Globus pallidus (tissue), 1 donor: ENCODE measurements at places on chromosomes 11 and 22.

GRCh38 chr11:17855531-17856290, 121.1 kb downstream of the KCNC1 start:
- no peak for DNase-seq

GRCh38 chr11:1078191-1078601, 3.5 kb downstream of the MUC2 start:
- no peak for DNase-seq

GRCh38 chr11:90407350-90407749, 184.5 kb upstream of the CHORDC1 start:
- DNase-seq = no peak

- DNase-seq = no peak
Measured at GRCh38 chr11:12961615-12962014, 47.5 kb upstream of the RASSF10 start.

DNA sequence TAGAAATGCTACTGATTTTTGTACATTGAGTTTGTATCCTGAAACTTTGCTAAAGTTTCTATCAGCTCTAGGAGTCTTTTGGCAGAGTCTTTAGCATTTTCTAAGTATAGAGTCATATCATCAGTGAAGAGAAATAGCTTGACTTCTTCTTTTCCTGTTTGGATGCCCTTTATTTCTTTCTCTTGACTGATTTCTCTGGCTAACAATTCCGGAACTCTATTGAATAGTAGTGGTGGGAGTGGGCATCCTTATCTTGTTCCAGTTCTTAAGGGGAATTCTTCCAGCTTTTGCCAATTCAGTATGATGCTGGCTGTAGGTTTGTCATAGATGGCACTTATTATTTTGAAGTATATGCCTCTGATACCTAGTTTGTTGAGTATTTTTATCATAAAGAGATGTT, 197.7 kb downstream of the AASDHPPT start:
- DNase-seq = no peak

DNA sequence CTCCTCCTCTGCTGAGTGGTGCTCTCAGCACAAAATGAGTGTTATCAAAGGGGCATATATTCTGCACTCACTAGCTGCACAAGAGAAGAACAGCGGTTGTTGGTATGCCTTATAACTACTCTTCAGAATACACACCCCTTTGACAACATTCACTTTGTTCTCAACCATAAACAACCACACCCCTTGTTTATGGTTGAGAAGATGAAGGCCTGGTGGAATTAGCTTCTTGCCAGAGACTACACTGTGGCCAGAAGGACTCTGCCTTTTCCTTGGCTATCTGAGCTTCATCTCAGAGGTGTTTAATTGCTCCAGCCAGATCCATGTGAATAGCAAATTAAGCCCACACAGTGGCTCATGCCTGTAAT, 45.0 kb upstream of the CLDN5 start:
- DNase-seq = no peak

DNA sequence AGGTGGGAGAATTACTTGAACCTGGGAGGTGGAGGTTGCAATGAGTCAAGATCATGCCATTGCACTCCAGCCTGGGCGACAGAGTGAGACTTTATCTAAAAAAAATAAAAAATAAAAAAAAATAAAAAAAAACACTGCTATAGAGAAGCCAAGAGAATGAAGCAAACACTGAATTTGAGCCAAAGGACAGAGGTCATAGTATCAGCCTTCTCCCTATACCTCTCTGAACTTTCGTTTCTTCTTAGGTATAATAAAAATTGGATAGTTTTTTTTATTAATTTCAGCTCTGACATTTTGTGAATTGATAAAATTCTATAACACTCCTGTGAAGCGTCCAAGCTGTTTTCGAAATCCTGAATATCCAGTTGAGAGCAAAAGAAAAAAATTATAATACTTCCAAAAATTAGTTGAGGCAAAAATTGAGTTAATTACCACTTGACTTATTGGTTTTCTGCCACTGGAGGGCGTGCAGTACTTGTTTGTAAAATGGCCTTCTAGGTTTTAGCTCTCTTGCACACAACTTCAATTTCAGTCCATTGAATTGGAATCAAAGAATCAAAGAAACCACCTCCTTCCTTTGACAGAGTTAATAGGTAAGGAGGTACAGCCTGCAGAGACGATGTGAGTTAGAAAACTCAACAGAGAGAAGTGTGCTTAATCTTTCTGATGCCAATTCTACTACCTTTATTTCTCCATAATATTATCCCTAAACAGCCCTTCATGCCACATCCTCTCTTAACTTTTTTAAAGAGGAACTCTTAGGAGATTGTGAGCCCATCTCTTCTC, 143.2 kb downstream of the BBOX1 start:
- DNase-seq = peak; percentile 58

GRCh38 chr22:21013657-21014201, 1.2 kb upstream of the P2RX6 start:
- DNase-seq = no peak

DNA sequence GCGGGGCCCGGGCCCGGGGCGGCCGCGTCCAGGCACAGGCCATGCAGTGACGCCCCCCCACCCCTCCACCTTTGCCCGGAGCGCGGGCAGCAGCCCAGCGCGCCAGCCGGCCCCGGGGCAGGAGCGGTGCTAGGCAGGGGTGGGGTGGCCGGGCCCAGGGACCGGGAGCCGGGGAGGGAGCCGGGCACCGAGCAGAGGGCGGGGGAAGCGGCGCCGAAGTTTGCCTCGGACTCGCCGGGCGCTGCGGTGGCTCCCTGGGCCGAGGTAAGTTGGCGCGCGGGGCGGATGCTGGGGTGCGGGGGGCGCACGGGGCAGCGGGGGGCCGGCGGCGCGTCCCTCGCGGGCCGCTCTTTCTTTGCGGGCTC, 332 bp downstream of the TEAD1 start:
- no peak for DNase-seq

DNA sequence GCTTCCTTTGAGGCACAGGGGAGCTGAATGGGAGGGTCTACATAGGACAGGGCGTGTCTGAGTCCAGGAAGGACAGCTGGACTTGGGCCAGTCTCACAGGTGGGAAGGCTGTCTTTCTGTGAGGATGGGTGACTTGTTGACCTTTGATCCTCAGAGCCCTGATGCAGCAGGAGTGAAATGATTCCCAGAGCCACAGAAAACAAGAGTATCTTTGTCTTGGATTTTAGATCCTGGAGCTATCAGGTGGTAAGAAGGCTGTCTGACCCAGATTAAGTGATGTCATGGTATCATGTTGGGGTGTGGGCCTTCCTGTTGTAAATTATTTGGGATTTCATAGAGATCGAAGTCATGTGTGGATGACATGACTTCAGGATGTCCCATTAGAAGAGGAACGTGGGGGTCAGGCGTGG, 15.0 kb downstream of the PTPRJ start:
- DNase-seq = no peak
